ENCODE measurements at places on chromosomes 3 and 15.

DNA sequence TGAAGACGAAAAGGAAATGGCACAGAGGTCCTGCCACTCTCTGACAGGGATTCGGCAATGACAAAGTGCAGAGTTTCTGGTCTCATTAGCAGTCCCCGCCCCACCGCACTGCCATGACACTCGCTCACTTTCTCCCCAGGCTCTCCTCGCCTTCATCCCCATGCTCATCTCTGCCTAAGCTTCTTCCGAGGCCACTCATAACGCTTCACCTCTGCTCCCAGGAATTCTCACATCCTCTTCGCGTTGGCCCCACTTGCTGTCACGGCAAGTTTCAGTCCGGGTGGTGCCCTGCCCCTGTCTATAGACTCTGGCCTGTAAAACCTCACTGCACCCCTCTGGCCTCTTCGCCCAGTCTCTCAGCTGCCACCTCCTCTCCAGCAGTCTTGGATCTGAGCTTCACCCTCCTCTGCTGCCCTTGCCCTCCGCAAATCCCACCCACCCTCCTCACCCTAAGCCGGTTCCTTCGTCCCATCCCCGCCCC is 654 bp downstream of the RUBCN start:
- no peak for DNase-seq

DNA sequence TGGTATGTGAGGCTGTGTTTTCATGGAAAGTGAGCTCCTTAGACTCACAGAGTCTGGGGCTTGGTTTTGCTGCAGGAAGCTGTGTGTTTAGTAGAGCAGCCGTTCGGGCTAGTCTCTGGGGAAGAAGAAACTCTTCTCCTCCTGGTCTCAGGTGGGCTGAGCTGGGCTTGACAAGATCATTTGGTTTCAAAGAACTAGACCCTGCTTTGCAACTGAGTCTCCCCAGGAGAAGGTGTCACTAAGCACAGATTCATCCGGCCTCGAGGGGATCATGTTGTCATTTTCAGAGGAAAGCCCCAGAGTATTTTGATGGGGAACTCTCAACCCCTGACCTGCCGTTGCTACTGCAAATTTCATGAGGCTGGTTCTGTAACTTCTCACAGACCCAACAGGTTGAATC is 188.5 kb downstream of the FAM43A start:
- no peak for DNase-seq

- DNase-seq = no peak
These were observed 127.4 kb downstream of the UBE2E2 start for GRCh38 chr3:23330568-23330967.

DNA sequence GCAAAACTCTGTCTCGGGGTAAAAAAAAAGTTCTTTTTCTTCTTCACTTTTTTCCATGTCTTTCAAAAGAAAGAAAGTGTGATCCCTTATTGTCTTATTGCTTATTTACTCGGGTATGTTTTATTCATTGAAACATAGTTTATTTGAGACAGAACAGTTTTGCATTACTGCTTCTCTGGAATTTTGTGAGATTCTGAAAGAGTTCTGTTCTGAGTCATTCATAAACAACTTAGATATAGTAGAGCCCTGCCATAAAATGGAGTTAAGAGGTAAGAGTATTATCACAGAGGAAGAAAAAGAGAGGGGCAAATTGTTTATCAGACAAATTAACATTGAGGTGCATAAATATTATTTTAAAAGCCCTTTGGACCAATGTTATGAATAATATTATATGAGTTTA is 522.2 kb downstream of the ROBO2 start:
- DNase-seq = no peak
